Stimulated activated CD8-positive, alpha-beta memory T cell treated with anti-CD3 and anti-CD28 coated beads, Interleukin-2, amount 100 ng/mL, for 1 hour (primary cell): ENCODE measurements at places on chromosomes 16 and 17.

DNA sequence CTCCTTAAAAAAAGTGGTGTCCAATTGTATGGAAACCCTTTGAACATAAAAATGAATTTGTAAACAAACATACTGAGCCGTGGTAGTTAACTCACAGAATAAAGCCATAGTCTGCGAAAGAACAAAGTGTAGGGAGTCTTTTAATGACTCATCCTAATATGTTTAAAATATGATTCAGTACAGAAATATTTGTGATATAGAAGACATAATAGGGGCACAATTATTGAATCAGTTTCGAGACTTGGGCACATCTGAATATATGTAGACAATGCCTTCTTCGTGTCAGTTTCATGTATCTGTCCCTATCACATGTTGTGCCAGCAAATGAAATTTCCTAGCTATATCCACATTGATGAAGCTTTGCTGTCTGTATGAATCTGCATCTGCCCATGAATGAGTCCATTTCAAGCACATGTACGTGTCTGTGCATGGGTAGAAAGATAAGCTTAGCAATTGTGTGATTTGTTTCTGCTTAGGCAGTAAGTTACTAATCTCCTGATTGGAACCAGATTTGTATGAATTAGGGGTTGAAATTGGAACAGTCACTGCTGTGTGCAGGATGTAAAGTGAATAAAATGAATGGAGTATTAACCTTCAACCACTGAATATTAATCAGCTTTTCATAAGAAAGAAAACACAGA lies 112.5 kb upstream of the SOX9 start:
- no peak for DNase-seq

- DNase-seq: no peak
Observed at GRCh38 chr17:19646788-19647696, 1.5 kb upstream of the ALDH3A2 start.

DNA sequence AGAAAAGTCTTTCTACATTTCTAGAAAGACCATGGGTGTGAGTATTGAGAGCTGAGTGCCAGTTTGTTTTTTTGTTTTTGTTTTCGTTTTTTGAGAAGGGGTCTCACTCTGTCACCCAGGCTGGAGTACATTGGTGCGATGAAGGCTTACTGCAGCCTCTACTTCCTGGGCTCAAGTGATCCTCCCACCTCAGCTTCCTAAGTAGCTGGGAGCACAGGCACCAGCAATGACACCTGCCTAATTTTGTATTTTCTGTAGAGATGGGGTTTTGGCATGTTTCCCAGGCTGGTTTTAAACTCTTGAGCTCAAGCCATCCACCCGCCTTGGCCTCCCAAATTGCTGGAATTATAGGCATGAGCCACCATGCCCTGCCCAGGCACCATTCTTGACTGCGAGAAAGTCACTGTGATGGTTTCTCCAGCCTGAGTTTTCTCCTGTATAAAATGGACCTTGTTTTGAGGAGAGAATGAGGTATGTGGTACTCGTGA lies 673.8 kb downstream of the MAF start:
- no peak for DNase-seq

DNA sequence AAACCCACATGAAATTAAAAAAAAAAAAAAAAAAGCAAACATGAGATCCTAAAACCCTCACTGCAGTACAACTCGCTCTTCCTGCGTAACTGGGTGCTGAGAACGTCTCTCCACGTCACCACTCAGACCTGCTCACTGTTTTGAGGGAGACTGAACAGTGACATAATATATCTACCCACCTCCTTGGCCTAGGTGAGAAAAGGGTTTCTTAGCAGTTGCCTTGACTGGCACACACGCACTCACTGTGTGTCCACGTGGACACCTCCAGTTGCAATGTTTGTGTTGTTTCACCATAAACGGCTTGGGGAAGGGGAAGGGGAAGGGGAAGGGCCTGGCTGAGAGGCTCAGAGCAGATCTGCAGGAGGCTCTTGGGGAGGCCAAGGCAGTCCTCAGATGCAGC lies 32.0 kb downstream of the FANCA start:
- no peak for DNase-seq

DNA sequence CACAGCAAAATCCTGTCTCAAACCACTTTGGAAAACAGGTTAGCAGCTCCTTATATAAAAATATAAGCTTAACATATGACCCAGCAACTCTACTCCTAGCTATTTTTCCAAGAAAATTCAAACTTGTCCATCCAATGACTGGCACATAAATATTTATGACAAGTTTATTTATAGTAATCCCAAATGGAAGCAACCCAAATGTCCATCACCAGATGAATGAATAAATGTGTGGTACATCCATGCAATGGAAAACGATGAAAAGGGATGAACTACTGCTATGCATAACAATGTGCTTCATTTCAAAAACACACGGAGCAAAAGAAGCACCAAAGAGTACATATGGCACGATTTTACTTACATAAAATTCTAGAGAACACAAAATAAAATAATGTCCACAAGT lies 9.6 kb upstream of the KPNB1 start:
- no peak for DNase-seq

- no peak for DNase-seq
Observed at GRCh38 chr17:80615376-80615775, 70.7 kb downstream of the RPTOR start.

DNA sequence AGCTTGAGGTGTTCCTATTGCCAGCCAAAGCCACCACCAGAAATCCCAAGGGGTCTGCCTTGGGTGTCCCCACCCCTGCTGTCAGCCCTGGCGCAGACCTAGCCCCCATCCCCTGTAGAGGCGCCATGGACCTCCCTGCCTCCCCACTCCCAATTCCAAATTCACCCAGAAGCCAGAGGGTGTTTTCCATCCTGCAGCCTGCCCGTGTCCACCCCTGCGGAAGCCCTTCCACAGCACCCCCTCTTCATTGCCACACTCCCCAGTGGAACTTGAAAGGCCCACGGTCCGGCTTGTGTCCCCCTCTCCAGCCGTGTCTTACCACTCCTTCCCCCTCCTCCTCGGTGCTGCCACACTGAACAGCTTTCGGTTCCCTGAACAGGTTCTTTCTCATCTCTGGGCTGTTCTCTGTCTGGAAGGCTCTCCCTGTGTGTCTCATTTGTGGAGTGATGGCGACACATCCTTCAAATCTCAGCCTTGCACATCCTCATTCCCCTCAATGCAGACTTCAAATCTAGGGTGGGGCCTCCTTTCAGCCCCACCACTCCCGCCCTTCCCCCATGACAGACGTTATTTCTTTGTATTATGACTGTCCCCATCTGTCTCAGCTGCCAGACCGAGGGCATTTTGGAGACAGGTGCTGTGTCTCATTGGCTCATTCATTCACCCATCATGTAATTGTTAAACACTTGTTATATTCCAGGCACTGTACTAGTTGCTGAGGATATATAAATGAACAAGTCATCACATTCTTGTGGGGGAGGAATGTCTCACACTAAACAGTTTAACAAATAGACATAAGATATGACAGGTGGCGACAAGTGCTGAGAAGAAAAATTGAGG lies 36.3 kb downstream of the ADGRG5 start:
- no peak for DNase-seq

DNA sequence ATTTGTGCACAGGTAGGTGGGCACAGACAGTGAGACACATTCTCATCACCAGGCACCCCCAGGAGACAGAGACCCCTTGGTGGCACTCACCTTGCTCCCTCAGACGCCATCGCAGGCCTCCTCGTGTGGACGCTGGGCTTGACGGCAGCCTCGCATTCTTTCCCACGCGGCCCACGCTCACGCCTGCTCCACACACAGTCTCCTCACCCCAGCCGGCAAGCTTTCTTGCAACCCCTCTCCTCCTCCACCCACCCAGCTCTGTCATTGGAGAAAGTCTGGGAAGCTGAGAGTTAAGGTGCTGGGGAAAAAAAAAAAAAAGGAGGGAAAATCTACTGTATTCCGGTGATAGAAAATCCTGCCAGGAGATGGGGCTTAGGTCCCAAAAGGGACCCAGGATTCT lies 14.8 kb downstream of the SGCA start:
- DNase-seq: no peak

DNA sequence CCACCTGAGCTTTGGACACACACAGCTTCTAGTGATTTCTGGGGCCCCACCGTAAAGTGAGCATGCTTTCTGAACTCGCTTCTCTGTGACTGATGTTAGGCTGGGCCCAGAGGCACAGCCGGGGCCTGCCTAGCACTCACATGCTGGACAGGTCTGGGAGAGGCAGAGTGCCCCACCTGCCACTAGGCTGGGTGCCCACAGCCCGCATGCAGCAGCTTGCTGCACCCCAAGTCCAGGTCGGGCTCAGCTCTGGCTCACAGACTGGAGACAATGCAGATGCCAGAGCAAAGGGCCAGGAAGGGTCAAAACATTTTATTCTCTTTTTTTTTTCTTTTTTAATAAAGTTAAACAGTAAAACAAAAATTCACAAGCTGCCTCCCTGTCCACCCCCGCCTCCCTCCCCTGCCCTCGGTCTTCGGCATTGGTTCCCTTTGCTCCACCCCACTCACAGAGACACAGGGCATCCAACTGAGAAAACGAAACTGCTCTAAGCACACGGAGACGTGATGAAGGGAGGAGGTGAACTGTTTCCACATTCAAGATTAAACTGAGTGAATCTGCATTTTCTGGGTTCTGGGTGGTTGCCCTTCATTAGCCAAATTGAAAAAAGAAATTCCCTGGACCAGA lies 9.7 kb downstream of the CNP start:
- DNase-seq: no peak

DNA sequence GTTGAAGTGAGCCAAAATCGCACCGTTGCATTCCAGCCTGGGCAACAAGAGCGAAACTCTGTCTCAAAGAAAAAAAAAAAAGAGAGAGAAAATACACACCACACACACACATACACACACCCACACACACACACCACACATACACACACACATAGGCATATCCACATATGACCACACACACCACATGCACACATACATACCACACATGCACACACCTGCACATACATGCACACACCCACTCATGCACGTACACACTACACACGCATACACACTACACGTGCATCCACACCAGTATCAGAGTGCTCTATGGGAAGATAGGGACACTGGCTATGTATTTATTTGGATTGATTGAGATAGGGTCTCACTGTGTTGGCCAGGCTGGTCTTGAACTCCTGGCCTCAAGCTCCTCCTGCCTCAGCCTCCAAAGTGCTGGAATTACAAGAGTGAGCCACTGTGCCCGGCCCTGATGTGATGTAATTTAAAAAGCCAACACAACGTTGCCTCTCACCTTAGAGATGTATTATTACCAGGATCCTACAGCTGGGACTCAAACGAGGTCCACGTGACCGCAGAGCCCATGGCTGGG lies 17.8 kb upstream of the GINS2 start:
- DNase-seq: no peak

DNA sequence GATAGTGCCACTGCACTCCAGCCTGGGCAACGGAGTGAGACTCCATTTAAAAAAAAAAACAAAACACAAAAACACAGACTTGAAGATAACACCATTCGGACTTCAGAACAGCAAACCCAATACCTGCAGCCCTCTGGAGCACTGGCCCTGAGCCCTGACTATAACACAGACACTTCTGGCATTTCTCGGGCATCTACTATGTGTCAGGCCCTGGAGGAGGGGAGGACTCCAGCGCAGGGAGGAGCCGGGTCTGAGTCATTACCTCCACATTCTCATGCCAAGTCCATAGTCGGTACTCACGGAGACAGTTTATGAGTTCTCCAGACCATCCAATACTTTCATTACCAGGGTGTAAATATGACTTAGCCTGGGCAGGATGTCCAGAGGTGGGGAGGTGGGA lies 48.8 kb downstream of the PITPNM3 start:
- DNase-seq: no peak

- DNase-seq: no peak
Observed at GRCh38 chr16:67068212-67068753, 39.3 kb downstream of the CBFB start.

DNA sequence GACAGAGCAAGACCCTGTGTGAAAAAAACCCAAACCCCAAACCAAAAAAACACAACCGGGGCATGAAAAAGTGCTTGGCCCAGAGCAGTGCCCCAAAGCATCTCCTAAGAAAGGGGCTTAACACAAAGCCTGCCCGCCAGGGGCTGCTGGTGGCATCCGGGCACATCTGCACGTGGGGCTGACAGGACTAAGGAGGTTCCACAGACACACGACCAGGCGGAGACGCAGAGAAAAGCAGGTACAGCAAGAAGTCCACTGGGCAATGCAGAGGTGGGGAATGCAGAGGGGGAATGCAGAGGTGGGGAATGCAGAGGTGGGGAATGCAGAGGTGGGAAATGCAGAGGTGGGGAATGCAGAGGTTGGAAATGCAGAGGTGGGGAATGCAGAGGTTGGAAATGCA lies 109.2 kb downstream of the ZNF778 start:
- DNase-seq: no peak

- DNase-seq: no peak
Observed at GRCh38 chr16:75061669-75062068, 54.9 kb downstream of the LDHD start.

GRCh38 chr16:72793716-72794115 lies 254.2 kb downstream of the ZFHX3 start:
- no peak for DNase-seq

DNA sequence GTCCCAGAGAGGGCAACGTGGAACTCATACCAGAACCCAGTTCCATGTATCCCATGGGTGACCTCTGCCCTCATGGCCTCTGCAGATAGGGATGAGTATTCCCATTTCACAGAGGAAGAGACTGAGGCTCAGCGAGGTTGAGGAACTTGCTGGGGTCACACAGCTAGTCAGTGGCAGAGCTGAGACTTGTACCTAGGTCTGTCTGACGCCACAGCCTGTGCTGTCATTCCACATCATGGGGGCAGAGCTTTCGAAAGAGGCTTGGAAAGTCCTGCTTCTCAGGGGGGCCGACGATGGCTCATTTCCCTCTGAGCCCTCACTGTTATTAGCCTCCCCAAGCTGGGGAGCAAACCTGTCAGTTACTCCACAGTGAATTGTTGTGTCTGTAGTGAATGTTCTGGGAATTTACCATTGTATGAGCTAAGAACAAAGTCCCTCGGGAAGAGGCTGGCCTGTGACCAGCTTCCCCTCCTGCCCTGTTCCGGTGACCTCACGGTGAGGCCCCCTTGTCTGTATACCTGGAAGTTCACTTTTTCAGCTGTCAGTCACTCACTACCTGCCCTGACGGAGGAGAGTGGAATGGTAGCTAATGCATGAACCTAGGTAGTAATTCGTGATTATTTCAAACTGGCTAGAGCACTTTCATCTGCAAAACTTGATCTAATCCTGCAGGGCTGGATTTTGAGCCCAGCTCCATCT lies 8.9 kb downstream of the METTL22 start:
- no peak for DNase-seq

GRCh38 chr16:7366993-7367880 lies 34.6 kb downstream of the RBFOX1 start:
- DNase-seq: no peak

GRCh38 chr17:45388604-45389325 lies 43.9 kb downstream of the ARHGAP27 start:
- DNase-seq: no peak

GRCh38 chr17:80781211-80781610 lies 210.4 kb upstream of the CHMP6 start:
- no peak for DNase-seq

GRCh38 chr16:89708481-89708931 lies 7.0 kb upstream of the SPATA2L start:
- DNase-seq: no peak

DNA sequence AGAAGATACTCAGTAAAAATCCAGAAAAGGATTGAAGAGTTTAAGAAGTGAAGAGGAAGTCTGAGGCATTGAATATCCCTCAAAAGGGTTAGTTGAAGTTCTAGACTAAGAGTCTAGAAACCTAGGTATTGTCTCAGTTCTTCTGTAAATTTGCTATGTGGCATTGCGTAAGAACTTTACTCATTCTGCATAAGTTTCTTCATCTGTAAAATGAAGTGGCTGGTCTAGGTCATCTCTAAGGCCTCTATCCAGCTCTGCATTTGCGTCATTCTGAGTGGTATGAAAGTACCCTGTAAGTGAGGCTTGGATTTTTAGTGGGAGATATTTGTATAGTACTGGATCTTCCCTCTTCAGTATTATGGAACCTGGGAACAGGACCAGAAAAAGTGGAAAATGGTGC lies 130.2 kb downstream of the MYO1D start:
- DNase-seq: no peak
